ENCODE measurements at places on chromosomes 3 and 15.

DNA sequence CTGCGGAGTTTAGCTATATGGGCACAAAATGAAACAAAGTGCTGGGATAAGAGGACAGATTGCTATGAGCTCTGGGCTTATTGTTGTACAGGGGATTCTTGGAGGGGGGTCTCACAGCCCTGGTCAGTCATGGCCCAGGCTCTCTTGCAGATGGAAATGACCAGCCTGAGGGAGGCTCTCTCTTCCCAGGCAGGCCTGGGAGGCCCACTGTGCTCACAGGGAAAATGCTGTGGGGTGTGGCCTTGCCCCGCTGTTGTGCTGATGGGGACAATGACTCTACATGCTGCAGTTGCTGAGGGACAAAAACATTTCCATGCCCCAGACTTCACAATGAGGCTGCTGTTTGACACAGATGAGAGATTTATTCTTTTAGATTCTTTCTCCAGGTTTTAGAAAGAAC lies 202.2 kb downstream of the KLF13 start:
- DNase-seq = no peak

DNA sequence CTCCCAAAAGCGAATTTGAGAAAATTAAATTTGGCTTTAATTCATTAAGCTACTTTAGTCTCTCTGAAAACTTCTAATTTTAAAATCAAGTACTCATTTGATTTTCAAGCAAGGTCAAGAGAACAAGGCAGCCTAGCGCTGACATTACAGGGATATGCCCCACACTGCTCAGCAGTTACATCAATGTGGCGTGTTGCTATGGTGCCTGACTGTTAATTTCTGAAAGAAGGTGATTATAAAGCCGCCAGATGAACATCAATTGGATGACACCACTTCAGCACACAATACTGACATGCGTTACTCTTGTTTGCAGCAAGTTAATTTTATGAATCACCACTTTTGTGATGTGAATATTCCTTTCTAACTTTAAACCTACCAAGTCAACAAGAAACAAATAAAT lies 284.4 kb downstream of the FOXP1 start:
- DNase-seq = no peak

- DNase-seq = no peak
These were observed 15.0 kb upstream of the C15orf61 start for GRCh38 chr15:67505675-67506572.

GRCh38 chr15:22944651-22945050 lies 35.5 kb downstream of the CYFIP1 start:
- no peak for DNase-seq

GRCh38 chr3:37050282-37050681 lies 57.0 kb downstream of the MLH1 start:
- no peak for DNase-seq

GRCh38 chr3:9024341-9024740 lies 61.1 kb upstream of the RAD18 start:
- no peak for DNase-seq

DNA sequence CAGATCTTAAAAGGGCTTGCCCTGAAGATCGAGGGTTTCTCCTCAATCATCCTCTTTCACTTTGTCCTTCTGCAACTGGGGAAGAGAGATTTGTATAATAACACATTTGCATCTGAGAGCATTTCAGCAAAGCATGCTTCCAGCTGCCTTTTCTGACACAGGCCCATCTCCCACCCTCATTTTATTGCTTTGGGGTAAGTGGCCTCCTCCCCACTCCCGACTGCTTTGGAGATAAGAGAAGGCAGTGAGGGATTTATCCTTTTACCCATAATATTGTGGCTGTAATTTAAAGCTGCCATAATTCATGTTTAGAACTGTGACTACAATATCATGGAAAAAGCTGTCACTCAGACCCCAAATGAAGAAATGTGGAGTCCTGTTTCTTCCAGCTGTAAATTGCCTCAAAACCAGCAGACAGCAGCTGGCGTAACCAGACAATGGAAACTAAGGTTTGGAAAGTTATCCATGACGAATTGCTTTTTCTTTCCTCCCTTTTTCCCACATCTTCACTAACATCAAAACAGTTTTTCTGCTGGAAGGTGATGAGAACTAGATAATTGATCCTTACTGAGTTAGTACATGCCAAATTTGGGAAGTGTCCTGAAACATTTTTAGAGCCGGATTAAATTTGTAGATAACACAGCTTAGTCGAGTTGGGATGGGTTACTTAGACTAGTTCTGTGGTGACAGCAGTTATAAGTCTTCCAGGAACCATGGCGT lies 104.2 kb upstream of the PFN2 start:
- no peak for DNase-seq

- DNase-seq = no peak
These were observed 62.9 kb downstream of the ATG7 start for GRCh38 chr3:11335056-11335608.

GRCh38 chr3:98903099-98903498 lies 1.6 kb upstream of the DCBLD2 start:
- no peak for DNase-seq

DNA sequence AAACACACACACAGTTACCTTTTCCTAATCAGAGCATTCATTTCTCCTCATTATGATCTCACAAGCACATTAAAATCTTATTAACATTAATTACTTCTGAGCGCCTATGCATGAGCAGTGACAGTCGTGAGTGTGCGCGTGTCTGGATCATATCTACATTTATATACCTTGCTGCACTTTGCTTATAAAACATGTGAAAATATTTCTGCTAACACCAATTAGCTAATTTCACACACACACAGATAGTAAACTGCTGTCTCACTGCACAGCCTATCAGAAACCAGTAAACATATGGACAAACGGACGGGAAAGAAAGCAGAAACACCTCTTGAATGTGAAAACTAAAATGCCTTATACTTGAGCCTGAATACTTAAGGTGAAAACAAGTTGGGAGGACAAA lies 64.8 kb downstream of the ZBTB20 start:
- no peak for DNase-seq

DNA sequence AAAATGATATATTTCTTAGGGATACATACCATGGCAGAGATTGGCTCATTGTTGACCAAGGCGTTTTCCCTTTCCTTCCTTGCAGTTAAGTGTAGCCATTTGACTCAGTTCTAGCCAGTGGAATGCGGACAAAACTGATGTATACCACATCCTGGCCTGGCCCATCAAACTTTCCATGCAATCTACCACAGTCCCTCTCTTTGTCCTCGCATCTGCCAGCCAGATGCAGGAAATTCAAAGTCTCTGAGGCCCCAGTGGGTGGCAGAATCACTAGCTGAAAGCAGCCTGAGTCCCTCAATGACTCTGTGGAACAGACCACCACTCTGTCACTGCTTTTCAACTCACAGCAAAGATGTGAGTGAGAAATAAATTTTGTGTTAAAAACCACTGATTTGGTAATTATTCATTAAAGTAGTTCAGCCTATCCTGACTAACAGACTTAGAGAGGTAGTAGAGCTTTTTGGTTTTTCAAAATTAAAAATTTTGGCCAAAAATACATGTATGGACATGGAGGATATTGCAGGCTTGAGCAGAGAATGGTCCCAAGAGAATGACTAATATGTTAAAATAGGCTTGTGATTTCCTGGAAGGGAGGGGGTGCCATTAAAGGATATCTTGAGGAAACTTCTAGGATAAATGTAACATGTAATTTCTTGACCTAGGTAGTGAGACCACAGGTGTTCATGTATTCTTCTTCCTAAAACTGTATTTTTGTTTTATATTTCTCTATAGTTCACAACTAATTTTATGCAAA lies 10.9 kb downstream of the LRRFIP2 start:
- no peak for DNase-seq

- DNase-seq = no peak
These were observed 268.9 kb upstream of the LYSMD4 start for GRCh38 chr15:100002086-100002620.

GRCh38 chr3:193522473-193522872 lies 32.2 kb downstream of the ATP13A4 start:
- DNase-seq = no peak

DNA sequence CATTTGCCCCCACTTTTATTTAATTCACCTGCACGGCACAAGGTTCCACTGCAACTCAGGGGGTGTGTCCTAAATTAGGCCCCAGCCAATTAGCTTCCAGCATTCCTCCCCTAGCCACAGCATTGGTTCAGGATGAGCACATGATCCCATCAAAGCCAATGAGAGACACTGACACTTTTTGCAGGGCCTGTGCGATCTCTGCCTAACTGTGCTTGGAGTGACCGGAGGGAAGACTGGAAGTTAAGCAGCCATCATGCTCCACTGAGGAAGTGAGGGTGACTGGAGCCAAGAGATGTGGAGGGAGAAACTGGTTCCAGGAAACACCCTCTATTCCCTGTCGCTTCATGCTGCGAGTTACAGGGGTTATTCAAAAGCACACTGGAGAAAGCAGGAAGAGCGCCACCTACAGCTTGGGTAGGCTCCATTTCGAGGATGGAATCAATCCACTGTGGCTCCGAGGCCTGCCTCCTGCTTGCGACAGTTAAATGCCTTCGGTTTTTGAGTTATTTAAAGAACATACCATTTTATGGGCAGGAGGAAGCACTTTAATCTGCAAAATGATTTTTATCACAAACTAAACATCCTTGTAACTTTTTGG lies 122.2 kb upstream of the WNT5A start:
- no peak for DNase-seq

DNA sequence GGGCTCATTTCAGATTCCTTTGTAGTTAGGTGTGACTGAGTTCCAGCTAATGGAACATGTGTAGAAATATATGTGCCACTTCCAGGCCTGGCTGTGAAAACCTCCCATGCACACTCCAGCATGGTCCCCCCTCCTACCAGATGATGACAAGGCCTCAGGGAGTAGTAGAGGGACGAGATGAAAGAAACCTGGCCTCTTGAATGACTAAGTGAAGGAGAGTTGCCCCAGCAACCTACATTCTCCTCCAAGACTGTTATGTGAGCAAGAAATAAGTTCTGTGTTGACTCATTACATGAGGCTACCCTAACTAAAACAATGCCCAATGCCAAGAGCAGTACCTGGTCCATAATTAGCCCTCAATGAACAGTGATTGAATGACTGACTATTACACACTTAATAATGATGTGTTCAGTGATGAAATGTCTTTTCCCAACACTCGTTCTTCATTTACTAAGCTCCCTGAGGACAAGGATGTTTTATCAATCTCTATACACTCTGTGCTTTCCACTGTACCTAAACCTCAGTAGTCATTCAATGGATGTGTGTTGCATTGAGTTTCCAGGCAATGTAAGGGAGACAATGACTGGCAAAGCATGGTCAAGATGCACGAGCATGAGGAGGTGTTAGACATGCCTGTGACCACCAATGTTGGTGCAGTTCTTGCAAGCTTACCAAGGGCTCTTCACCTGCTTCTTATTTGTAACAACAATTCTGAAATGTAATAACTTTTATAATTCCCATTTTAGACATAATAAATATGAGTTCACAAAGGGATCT lies 62.0 kb upstream of the BCL6 start:
- DNase-seq = no peak

- DNase-seq = no peak
These were observed 117.1 kb downstream of the MTHFS start for GRCh38 chr15:79779746-79780145.

- no peak for DNase-seq
These were observed 148.8 kb upstream of the GADL1 start for GRCh38 chr3:31043184-31043819.

GRCh38 chr3:71302604-71303003 lies 280.9 kb downstream of the FOXP1 start:
- DNase-seq = no peak

DNA sequence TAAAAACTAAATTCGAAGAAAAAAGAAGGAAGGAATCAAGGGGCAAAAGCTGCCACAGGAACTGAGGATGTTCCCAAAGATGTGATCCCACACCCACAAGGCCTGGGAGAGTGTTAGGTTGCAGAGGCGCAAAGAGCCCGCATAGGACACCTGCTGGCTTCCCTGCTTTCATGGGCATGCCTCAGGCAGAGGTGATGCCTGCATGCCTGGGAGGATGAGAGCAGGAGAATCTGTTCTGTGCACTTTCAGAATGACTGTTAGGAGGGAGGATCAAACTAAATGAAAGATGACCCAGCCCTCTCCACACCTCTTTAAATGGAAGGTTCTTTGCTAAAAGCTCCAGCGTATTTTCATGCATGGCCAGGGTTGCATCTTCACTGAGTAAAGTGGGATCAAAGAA lies 162.4 kb downstream of the PLCL2 start:
- DNase-seq = no peak

DNA sequence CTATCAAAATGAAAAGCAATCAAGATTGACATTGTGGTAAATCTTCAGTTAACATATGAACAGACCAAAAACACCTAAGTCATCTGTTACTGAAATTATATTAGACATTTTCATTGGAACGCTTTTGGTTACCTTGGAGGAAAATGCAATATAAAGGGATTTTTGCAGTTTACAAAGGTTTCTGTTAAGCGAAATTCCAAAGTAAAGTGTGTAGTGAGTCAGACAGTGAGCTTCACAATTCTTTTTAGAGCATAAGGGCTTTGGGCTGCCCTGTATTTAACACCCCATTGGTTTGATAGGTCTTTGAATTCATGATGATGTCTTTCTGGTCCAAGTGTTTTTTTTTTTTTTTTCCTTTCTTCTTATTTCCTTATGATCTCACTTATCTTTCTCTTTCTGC lies 462.8 kb downstream of the EDEM1 start:
- no peak for DNase-seq

DNA sequence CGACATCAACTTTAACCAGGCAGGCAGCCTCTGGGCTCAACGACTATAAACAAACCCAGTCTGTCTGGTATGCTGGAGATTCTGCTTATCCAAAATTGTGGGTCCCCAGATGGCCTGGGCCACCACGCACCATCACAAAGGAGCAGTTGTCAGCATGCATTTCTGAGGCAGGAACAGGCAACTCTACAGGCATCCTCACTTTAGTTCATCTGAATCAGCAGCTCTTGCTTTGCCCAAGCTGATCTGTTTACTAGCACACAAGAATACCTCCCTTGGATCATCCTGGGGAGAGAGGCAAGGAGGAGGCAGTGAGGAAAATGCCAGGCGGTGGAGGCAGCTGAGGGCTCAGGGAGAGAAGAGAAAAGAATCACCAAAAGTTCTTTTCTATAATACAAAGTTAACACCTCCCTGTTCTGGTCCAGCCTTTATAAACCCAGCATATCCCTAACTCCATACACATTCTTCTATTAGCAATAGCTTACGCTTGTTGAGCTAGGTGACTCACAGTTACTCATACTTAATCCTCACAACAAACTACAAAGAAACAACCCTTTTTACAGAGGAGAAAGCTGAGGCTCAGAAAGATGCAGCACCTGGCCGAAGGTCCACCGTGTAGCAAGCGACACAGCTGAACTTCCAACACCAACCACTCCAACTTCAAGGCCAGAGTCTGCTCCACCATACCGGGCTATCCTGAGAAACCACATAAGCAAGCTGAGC lies 33.6 kb downstream of the ZDHHC3 start:
- DNase-seq = no peak

DNA sequence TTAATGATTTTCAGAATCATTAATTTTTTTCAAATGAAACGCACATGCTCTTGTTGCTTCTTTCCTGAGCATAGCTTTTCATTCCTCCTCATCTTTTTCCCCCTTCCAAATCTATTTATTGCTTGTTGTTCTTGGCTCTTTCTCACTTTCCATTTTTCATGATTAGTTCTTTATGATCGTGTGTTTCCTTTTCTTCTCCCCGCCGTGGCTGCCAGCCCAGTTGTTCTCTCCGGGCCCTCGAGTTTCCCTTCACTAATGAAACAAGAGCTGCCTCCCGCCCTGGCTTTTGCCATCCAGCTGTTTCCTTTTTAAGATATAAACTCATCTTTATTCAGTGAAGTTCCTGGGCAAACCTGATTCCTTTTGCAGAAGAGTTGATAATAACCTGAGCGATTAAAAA lies 170.2 kb upstream of the NR2F2 start:
- DNase-seq = no peak

- no peak for DNase-seq
These were observed 128.3 kb downstream of the SV2B start for GRCh38 chr15:91228383-91228782.

GRCh38 chr15:80272987-80273386 lies 21.0 kb upstream of the CTXND1 start:
- no peak for DNase-seq

Data from activated CD8-positive, alpha-beta memory T cell treated with anti-CD3 and anti-CD28 coated beads for 1 hour (primary cell).